ENCODE measurements at places on chromosomes 2 and 18. TPM values are rescaled to one million over a fixed set of nuclear protein-coding genes. Genes with fewer than 3 reads are reported as not detected.
A peak's percentile ranks its signal among the peaks of the same experiment; 100 is the strongest.

The BCL11A gene
- total RNA-seq: 10.9 TPM

DNA sequence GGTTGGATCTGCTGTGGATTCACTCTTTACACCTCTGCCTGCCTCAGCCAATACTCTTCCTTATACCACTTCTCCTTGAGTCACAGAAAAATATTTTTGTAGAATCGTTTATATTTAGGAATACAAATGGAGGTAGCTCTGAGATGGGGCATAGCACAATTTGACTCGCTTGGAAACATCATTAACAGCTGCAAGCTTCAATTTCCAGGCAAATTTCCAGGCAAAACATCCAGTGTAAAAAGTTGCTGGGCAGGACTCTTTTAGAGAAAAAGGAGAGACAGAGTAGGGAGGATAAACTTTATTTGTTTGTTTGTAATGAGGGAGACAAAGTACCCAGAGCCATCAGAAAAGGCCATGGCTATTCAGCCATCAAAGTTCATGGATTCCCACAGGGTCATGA, 74.4 kb upstream of the SOX11 start:
- no peak for DNase-seq

The HOXD4 gene
- 4.0 TPM for total RNA-seq

- DNase-seq: no peak
These were observed 38.8 kb downstream of the SCTR start for GRCh38 chr2:119485336-119486110.

The CXCR1 gene
- 0.26 TPM for total RNA-seq

DNA sequence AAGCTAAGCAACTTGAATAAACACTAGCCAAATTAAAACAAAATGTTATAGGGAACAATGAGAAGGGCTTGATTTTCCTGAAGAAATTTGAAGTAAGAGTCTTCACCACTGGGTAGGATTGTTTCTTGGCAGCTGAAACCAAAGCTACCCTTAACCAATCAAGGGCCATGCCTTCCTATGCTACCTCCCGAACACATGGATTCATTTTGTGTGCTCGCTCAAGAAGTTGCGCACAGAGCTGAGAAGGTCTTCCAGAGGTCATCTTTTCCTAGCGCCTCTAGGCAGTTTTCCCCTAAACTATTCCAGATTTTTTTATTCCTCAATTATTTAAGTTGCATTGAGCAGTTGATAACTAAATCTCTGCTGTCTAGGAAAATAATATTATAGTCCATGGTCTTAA, 264.6 kb downstream of the RBM43 start:
- DNase-seq: no peak

DNA sequence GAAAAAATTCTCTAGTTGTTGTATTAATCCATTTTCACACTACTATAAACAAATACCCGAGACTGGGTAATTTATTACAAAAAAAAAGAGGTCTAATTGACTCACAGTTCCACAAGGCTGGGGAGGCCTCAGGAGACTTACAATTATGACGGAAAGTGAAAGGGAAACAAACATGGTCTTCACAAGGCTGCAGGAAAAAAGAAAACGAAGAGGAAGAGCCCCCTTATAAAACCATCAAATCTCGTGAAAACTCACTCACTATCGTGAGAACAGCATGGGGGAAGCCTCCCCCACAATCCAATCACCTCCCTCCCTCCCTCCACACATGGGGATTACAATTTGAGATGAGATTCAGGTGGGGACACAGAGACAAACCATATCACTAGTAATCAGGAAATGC, 61.7 kb upstream of the SPTBN1 start:
- DNase-seq: no peak

DNA sequence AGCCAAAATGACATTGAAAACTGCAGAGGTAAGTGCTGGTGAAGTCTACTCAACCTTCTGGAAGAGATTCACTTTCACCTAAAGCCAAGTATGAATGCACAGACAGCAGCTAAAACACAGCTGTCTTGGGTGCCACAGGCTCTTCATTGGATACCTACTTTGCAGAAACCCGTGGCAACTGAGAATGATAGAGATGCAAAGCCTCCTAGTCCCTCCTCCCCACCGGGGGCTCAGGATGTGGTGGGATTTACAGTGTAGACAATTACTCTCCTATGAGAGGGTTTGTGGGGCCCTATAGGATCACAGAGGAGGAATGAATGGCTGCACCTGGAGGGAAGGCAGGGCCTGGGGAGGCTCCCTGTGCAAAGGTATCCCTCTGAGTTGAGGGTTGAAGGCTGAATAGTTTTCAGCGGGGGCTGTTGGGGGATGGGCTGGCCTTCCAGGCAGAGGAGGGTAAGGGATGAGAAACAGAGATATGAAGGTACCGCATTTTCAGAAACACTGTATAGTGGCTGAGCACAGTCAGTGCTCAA, 131.6 kb downstream of the RNF144A start:
- no peak for DNase-seq

The TLX2 gene
- total RNA-seq: 0.63 TPM

DNA sequence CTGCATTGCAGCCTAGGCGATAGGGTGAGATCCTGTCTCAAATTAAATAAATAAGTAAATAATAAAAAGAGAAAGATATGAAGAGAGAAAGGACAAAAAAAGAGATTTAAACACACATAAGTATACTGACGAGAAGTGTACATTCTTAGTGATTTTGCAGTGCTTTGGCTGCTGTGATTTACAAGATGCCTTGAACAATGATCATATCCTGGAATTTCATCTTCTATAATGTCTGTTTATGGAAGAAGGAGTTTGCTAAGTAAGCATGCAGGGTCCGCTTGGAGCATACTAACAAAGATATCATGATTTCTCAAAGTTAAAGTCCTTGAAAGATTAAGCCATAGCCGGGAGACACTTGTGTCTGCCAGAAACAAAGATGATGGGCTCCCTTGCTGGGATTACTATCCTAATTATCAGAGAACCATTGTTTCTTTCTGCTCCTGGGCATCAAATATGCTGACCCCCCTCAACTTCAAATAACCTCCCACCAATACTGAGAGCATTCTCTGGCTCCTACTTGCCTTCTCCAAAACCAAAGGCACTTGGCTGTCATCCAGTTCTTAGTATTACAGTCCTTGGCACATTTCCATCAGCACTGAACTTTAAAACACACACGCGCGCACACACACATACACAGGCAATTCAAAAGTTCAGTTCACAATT, 47.5 kb upstream of the STAM2 start:
- DNase-seq: peak; percentile 92

The TUBB8B gene
- total RNA-seq: not detected

The PLGLB2 gene
- total RNA-seq: 3.9 TPM

The DYNAP gene
- total RNA-seq: not detected

The PSMA8 gene
- not detected for total RNA-seq

- no peak for DNase-seq
These were observed 756 bp downstream of the ADCYAP1 start for GRCh38 chr18:905307-905947.

DNA sequence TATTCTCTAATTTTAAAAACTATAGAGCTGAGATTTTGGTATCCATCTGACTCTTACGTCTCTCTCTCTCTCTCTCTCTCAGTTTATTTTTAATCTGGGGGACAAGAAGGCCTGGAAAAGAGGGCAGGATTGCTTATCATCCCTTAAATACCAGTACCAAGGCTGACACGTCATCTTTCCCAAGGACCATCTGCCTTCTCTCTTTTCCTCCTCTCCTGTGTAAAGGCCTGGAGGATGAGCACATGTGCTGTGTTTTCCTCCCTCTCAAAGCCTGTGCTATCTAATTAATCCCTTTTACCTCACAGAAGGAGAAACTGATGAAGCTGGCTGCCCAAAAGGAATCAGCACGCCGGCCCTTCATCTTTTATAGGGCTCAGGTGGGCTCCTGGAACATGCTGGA, 7.3 kb downstream of the IL37 start:
- DNase-seq: no peak

DNA sequence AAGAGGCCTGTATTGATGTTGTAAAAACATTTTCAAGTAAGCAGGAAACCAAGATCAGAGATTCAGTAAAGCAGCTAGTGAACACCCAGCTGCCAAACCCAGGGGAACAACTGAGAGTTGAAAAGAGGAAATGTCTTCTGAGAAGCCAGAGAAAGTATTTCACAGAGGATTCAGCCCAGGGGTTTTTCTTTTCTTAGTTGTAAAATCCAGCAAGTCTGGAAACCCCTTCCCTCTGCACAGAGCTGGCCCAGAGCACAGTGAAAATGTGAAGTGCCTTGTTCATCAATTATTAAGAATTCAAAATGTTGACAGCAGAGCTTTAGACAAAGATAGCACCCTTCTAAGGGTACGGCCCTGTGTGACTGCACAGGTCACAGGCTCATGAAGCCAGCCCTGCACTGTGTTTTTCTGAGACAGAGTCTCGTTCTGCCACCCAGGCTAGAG, 28.4 kb downstream of the AFF3 start:
- DNase-seq: no peak

DNA sequence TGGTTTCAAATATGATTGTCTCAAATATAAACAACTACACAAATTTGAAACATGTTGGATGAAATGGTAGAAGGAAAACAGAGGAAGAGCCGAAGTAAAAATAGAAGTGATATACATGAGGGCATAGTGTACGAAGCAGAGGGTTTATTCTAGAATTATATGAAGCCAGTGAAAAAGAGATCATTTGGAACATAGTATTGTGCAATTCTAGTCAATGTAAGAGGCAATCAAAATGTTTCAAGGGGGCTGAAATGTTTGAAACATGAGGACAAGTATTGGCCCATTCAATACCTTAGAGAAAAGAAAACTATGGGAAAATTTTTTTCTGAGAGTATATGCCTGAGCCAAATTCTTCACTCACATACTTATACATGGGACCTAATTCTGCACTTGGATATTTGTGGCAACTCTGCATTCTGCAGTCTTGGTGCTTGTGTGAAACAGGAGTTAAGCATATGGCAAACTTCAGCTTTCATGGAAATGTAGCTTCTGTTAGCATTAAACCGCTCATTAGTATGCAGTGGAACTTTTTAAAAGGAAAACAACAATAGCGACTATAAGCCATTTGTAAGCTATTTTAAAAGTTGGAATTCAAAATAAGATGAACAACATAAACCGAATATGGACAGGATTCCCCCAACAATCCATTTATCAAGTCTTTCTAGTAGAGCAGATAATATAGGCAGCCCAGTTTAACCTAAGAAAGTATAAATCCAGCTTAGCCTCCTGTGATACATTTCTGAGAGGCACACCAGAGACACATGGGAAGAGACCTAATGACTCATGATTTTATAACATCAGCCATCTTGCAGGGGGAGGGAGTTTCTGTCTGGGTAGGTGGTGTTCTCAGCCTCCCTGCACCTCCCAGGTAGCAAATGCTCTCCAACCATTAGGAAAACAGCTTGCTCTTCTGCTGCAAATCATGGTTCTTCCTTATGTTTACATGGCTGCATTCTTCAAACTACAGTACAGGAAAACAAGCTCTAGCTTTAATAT, 197.8 kb downstream of the PAX3 start:
- no peak for DNase-seq

- no peak for DNase-seq
These were observed 14.0 kb upstream of the YES1 start for GRCh38 chr18:825891-826585.

The KCTD1 gene
- 12.1 TPM for total RNA-seq

The PID1 gene
- 63.9 TPM for total RNA-seq

The CRYGC gene
- not detected for total RNA-seq

GRCh38 chr2:98832172-98832571, 101.2 kb upstream of the MGAT4A start:
- DNase-seq: no peak

The PJVK gene
- 10.9 TPM for total RNA-seq

The COL3A1 gene
- 20,765 TPM for total RNA-seq

DNA sequence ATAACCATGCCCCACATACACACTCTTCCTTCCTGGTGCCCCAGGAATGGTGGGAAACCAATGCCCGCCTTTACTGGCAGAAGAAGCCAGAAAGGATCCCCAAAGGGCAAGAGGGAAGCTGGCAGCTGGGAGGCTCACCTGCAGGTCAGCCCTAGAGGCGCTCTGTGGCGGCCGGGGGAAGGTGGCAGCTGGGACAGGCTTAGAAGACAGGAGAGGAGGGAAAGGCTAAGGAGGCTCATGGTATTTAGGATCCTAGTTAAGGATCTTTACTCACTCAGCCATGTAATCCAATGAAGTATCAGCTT, 23.8 kb downstream of the ADRA2B start:
- DNase-seq: no peak

DNA sequence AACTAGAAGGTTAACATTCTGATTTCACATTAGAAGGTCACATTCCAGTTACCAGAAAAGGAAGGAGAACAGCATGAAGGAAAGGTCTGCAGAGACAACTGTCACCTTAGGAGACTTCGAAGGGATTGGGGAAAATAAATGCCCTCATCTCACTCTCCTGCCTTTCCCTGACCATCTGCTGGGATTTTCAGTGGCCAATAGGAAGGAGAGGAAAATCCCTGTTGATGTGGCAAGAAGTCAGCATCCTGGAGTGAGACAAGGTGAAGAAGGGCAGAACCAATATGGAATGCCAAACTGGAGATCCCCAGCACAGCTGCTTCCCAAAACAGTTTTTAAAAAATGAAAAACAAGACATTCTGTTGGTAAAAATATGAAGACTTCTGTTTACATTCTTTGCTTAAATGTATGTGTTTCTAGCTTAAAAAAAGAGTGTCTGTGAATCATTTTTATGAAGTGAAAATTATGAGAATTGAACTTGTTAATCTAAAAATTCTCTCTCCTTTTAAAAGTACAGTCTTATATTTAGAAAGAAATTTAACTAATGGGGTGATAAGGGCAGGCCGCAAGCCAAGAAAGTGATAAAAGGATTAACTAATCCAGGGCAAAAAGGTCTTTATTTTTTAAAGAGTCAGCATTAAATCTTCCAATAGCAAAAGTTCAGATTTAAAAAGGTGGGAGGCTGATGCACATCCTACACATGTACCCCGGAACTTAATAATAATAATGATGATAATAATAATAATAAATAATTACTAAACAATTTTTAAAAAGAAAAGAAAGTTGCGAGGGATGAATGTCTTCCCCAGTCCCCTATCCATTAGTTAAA, 160.6 kb upstream of the DOK6 start:
- no peak for DNase-seq

DNA sequence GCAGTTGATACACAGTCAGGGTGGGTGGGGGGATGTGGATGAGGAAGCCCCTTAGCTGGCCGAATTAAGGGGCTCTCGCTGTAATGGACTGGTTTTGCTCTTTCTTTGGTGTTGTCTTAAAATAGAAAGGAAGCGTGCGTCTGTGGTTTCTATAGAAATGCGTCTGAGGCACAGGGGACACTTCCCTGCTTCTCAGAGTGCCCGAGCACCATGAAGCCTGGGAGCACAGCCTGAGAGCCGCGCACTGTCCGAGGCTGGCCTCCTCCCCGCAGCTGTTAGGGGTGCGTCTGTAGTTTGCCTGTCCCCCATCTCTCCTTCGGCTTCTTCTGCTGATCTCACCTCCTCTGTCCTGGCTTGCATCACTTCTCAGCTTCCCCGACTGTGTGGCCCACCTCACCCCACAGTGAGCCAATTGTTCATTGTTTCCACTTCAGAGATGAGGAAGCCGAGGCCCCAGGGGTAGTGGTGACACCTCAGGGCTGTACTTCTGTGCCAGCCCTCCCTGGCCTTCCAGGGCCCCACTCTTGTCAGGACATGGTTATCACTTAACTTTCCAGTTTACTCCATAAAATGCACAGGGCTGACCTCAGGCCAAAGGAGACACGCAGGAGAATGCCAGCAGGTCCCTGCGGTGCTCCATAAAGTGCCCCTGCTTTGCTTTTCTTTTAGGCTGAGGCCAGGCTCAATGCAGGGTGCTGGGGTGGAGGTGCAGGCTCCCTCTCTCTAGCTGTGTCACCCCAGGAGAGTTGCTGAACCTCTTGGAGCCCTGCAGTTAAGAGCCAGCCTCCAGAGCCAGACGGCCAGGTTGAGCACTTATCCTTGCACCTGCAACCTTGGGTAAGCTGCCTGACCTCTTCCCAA, 210.6 kb downstream of the SEPTIN10 start:
- no peak for DNase-seq

GRCh38 chr18:54255141-54255540, 14.2 kb upstream of the POLI start:
- no peak for DNase-seq
